Heart left ventricle (tissue), 16 donors: ENCODE measurements at places on chromosomes 4 and X. TPM values are rescaled to one million over a fixed set of nuclear protein-coding genes. Genes with fewer than 3 reads are reported as not detected.
A peak's percentile ranks its signal among the peaks of the same experiment; 100 is the strongest.

Gene GPRIN3
- 11.4 TPM for total RNA-seq

Gene RIBC1
- 0.40 TPM for total RNA-seq

Gene TRO
- 3.6 TPM for total RNA-seq

GRCh38 chrX:356385-357034 is 30.2 kb downstream of the PPP2R3B start:
- no peak for DNase-seq

- no peak for DNase-seq
These were observed 50.3 kb downstream of the ARHGAP10 start for GRCh38 chr4:147782087-147782781.

Gene SRPX
- 45.5 TPM for total RNA-seq

Gene ATP6AP2
- 50.8 TPM for total RNA-seq

Gene GRSF1
- 89.2 TPM for total RNA-seq

DNA sequence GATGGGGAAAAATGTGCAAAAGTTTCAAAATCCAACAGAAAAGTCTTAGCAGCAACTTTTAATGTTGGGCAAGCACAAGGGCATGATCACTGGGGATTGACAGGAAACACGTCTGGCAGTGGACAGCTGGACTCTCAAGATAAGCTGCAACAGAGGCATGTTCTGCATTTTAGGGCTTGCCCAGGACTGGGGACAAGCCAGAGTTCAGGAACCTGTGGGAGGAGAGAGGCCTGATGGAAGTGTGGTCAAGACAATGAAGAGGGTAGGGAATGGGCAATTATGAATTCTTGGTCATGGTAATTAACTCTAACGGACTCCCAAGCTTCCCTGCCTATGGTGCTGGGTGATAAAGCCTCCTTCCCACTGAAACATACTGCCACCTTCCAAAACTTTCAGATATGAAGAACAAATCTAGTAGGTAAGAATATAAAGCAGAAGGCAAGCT is 48.4 kb downstream of the ANXA3 start:
- no peak for DNase-seq

DNA sequence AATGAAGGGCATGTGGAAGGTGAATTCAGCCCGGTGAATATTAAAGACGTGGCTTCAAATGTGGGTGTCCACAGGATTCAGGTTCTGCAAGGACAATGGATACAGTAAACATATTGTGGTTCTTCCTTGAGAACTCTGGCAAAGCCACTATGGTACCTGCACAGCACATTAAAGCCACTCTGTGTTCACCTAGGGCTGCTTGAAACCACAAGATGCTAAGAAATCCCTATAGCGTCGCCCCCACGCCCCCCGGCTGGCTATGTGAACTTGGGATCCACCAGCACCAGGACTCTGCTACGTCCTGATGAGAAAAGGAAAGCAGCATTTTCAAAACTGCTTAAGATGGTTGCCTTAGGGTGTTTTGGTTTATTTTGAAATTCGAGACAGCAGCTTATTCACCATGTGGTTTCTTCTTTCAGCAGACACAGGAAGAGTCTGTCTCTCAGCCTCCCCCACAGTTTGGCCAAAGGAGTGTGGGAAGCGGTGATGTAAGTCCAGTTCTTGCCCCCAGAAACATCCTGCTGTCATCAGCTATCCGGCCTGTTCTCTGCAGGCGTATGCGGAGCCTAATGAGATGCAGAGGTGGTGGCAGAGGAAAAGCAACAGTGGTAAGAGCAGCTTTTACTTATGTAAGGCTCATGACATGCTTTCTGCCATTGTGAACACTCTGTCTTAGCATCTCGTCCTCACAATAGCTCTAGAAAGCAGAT is 111.5 kb downstream of the AFAP1 start:
- DNase-seq: peak; percentile 87

- DNase-seq: no peak
These were observed 795.7 kb upstream of the SLIT2 start for GRCh38 chr4:19455850-19456602.

Gene SRD5A3
- total RNA-seq: 10.9 TPM

- DNase-seq: no peak
These were observed 37.9 kb downstream of the MFAP3L start for GRCh38 chr4:169988252-169988651.

GRCh38 chrX:130082244-130083106 is 27.8 kb downstream of the ELF4 start:
- DNase-seq: peak; percentile 56

DNA sequence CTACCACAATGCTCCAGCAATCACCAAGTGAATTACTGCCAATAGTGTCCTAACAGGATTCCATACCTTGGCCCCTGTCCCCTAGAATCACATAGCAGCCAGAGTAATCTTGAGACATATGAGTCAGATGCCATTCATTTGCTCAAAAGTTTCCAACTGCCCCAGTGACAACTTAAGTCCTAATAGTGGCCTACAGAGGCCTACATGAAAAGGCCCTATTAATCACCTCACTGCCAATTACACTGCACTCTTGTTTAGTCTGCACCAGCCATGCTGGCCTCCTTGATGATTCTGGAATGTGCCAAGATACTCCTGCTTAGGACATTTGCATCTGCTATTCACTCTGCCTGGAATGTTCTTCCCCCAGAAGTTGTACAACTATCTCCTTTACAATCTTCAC is 130.7 kb downstream of the NR3C2 start:
- DNase-seq: no peak

- DNase-seq: no peak
These were observed 10.0 kb downstream of the FBXW7 start for GRCh38 chr4:152525878-152526277.

- no peak for DNase-seq
These were observed 394.2 kb downstream of the ARHGAP24 start for GRCh38 chr4:85869181-85869580.

Gene ASMT
- total RNA-seq: not detected

DNA sequence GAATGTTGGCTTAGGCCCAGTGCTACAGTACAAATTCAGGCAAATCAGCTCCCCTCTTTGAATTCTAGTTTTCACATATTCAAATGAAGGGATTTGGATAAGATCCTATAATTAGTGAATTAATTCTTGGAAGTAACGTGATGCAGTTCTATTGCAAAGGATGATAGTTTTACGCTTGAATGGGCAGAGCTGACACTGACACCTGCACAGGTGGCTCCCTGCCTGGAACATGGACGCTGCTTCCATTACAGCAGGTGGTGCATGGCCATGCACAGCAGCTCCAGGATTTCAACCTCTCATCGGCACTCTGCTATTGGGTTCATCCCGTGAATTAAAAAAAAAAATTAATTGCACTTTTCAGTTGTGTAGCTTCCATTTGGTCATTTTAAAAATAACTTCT is 28.4 kb upstream of the RPS6KA6 start:
- no peak for DNase-seq

Gene ATP2B3
- 0.12 TPM for total RNA-seq

DNA sequence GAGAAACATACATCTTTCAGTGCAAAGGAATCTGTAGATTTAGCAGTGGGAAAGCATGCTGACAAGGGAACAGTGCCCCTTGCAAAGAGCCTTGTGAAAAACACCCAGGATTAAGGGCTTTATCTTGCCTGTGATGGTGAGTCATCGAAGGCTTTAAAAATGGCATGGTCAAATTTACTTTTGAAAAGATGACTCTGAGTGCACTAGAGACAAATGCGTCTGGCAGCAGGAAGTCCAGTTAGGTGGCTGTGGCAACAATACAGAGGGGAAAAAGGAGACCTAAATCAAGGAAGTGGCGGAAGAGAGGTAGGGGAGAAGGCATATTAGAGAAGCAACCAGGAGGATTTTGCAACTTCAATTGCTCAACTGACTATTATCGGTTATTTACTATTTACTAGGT is 472.6 kb upstream of the CPEB2 start:
- DNase-seq: no peak

- peak; percentile 68 for DNase-seq
These were observed 746 bp downstream of the REST start for GRCh38 chr4:56908206-56909085.

Gene UGT2B10
- not detected for total RNA-seq

DNA sequence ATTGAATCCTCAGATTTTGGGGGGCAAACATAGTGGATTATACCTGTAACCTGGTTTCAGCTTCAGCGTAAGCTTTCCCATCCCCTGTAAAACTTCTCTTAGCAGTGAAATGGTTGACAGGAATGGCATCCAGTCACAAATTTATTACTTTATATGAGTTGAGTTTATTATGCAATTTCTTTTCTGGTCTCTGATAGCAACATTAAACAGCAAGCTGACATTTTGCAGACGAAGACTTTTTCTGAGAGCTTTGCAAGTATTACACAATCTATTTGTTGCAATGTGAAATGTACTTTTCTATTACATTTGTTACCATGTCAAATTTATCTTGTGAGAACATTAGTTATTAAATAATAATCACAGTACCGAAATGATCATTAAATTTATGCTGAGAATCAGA is 60.6 kb downstream of the GSPT2 start:
- DNase-seq: no peak

Gene SHROOM3
- total RNA-seq: 20.2 TPM

Gene DOCK11
- total RNA-seq: 2.5 TPM

- DNase-seq: no peak
These were observed 336.3 kb upstream of the TRAM1L1 start for GRCh38 chr4:117421706-117422105.
